ENCODE measurements at places on chromosomes 16 and 17.
A peak's percentile ranks its signal among the peaks of the same experiment; 100 is the strongest.

DNA sequence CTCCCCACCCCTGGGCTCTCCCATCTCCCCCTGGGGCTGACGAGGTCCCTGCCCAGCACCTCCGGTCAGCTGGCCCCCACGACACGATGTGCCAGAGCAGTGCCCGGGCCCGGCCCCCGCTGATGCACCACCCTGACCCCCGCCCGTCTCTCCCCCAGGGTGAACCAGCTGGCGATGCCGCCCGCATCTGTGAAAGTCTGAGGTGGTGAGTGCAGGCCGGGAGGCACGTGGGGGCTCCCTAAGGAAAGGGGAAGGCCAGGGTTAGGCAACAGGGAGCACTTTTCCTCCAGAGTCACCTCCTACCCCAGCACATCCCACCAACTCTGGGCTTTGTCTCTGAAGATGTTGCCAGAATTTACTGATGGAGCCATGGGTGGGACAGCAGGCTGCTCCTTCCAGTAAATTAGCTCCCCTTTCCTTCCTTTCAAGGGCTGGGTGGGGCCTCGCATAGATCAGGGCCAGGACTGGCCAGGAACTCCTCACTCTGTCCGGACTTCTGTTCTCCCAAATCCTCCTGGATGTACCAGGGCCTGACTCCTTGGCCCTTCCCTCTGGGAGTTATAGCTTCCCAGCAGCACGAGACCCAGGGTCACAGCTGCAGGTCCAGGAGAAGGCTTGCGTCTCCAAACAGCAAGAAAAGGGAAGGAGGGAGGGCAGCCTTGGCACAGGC, 18.3 kb downstream of the MYBBP1A start:
- DNase-seq = no peak

- DNase-seq = no peak
Measured at GRCh38 chr16:23068079-23068736, 81.0 kb downstream of the USP31 start.

DNA sequence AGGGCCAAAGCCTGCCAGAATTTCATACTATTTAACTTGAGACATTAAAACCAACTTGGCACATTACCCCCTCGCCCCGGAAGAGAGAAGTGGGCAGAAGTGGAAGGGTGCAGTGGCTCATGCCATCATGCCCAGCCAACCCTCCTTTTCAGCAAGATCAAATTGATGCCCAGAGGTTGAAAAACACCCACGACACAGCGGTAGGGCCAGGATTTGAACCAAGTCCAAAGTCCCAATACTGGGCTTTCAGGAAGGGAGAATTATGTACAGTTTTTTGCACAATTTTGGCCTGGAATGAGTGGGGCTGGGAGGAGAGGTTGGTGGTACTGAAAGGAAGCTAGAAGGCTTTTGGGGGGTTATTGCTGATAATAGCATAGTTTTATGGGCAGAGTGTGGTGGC, 11.0 kb downstream of the PDP2 start:
- no peak for DNase-seq

DNA sequence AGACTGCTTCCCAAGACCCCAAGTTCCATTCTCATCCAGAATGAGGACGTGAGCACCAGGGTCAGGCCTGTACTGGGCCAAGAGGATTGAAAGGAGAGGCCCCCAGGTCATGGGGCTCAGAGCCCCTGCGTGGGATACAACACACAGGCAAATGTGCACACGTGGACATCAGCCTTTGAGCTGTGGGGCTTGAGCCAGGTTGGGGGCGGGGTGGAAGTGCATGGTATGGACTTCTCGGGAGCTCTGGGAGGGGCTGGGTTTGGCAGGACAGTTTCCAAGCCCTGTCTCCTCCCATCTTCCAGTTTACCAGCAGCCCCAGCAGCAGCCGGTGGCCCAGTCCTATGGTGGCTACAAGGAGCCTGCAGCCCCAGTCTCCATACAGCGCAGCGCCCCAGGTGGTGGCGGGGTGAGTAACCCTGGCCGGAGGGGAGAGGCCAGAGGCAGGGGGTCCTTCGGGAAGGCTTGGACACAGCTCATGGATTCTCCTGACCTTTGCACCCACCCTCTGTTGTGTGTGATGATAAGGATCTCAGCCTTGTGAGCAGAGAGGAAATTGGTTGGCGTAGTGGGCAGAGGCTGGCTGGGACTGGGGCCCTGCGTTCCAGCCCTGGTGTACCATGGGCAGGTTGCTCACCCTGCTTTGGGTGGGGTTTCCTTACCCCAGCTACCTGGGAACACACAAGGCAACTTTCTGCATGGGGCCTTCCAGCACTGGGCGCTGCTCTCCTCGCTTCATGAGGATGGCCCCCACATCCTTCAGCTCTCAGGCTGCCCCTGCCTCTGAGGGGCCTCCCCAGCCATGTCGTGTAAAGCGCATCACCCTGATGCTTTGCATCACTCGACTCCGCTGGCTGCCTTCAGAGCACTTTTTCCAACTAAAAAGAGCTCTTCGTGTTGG, 10.4 kb upstream of the LASP1NB start:
- DNase-seq = no peak

GRCh38 chr17:50204431-50204830, 3.0 kb upstream of the COL1A1 start:
- no peak for DNase-seq

GRCh38 chr17:17782523-17783115, 54.2 kb downstream of the SREBF1 start:
- DNase-seq = peak; percentile 25

GRCh38 chr16:70730944-70731343, 45.1 kb upstream of the MTSS2 start:
- DNase-seq = no peak

DNA sequence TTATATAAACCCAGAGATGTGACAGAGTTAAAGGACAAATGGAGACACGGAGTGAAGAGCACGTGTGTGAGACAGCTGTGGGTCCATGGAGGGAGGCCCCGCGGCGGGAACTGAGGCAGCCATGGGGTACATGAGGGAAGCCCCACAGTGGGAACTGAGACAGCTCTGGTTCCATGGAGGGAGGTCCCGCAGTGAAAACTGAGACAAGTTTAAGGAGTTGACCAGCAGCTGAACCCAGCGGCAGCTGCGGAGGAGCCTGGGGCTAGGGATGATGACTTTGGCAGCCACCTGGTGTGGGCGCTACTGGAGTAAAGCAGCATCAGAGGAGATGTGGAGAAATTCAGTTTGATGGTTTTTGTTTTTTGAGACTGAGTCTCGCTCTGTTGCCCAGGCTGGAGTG, 185.1 kb downstream of the RPTOR start:
- no peak for DNase-seq

GRCh38 chr17:27477971-27478684, 21.9 kb downstream of the KSR1 start:
- no peak for DNase-seq

- DNase-seq = no peak
Measured at GRCh38 chr16:321532-321931, 31.0 kb downstream of the AXIN1 start.

DNA sequence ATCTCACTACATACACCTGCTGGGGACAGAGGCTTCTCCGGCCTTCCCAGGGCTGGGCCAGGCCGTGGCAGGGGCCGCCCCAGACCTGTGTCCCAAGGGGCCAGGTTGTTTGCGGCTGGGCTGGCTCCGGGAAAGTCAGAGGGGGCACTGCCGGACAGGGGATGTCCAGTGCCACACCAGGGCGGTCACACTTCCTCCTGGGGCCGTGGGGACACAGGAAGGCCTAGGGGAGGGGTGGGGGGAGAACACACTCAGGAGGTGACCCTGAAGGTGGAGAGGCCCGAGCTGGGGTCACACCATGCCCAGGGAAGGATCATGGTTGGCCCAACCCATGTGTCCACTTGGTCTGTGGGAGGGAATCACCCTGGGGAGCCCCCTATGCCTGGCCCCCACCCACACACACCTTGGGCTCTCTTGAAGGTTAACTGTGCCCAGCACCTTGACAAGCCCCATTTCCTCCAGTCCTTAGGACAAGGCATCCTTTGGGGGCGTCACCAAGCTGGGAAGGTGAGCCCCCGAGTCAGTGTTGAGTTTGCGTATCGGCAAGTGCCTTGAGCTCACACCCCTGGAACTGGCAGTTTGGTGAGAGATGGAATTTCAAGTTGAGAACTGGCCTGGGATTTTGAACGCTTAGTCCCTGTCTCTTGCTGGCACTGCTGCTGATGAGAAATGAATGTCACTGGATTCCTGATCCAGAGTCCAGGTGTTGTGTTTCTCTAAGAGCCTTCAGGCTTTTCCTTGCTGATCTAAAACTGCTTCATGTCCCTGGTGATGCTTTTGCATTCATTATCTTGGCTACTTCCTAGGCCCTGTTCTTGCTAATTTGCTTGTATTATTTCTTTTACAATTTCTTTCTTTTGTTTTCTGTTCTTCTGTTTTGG, 7.7 kb upstream of the ACTG1 start:
- DNase-seq = no peak

DNA sequence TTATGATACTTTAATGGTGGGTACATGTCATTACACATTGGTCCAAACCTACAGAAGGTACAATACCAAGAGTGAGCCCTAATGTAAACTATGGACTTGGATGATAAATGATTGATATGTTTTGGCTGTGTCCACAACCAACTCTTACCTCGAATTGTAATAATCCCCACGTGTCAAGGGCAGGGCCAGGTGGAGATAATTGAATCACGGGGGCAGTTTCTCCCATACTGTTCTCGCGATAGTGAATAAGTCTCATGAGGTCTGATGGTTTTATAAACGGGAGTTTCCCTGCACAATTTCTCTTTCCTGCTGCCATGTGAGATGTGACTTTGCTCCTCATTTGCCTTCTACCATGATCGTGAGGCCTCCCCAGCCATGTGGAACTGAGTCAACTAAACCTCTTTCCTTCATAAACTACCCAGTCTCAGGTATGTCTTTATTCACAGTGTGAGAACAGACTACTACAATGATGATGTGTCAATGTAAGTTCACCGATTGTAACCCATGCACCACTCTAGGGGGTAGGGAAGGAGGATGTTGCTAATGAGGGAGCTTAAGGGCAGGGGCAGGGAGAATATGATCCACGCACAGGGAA, 7.0 kb upstream of the METTL22 start:
- no peak for DNase-seq

GRCh38 chr16:22924492-22924891, 110.5 kb downstream of the HS3ST2 start:
- DNase-seq = no peak

DNA sequence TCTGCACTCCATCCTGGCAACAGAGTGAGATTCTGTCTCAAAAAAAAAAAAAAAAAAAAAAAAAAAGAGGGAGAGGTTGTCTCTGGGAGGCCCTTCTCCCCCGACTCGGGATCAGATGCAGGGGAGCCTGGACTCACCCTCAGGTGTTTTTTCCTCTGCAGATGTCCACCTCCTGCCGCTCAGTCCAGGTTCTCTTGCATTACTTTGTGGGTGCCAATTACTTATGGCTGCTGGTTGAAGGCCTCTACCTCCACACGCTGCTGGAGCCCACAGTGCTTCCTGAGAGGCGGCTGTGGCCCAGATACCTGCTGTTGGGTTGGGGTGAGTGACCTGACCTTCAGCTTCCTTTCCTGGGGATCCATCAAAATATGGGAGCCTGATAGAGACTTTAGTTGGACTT, 34.1 kb downstream of the GLP2R start:
- DNase-seq = no peak

DNA sequence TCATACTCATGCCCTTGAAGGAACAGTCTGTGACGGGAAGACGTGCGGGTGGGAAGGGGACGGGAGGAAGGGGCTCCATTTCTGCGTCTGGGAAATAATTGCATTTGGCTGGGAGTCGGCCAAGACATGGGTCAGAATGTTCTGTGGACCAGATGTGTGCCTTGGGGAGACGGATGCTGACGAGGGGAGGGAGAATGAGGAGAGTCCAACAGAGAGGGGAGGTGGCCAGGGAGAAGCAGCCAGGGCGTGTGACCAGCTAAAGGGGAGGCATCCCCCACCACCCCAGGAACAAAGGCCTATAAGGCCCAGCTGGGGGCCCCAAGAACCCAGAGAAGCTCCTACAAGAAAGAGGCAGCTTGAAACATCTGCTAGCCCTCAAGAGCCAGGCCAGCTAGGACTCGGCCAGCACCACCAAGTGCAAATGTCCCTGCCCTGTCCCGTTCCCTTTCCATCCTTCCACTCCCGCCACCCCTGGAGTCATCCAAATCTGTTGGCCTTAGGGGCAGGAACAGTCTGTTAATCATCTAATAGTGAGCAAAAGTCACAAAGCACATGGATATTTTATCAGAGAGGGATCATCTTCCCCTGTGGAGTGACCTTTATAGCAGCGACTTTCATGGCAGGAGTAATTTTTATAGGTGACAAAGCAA, 42.5 kb upstream of the BCO1 start:
- DNase-seq = no peak

DNA sequence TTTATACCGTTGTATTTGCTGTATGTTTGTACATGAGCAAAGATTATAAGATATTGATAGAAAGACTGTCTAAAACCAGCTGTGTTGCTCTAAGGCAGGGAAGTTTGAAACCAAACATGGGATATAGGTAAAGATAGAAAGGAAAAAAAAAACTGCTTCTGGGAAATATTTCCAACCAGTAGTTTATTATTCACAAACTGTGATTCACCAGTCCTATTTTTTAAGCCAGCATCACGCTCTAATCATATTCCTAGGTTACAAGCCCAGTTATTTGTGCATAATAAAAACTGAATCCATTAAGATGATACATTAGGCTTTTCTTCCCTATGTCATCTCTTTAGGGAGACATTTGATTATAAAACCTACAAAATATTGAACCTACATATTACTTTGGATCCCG, 4.0 kb downstream of the ERN1 start:
- DNase-seq = no peak

GRCh38 chr16:87407511-87408112, 15.5 kb downstream of the MAP1LC3B start:
- DNase-seq = no peak

DNA sequence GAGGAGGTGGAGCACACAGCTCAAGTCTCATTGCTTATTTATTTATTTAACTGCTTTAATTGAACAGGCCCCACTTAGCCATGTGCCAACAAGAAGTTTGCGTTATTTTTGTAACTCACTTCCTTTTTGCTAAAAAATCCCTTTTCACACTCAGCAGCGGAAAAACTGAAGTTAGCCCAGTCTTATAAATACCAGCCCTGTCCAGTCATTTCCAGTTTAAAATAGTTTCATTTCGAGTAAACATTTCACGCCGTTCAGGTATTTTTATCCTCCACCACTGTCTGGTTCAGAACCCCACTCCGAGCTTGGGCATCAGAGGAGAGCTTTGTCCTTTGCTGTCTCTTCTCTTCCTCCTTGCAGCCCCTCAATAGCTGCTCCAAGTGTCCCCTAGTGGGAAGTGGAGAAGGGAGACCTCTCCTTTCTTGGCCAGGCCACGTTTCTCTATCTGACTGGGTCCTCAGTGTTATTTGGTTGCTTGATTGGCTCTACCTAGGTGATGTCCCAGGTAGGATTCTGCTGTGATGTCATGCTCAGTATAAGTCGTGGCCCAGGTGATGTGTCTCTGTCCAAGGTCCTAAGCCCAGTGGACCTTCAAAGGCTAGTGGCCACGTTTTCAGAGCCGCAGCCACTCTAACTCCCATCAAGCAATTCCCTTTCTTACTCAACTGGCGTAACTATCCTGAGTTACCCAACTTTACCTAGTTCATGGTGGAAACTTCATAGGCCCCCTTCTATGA, 53.0 kb upstream of the GAS7 start:
- DNase-seq = no peak
